ENCODE measurements at places on chromosomes 7 and 10.
A peak's percentile ranks its signal among the peaks of the same experiment; 100 is the strongest.

DNA sequence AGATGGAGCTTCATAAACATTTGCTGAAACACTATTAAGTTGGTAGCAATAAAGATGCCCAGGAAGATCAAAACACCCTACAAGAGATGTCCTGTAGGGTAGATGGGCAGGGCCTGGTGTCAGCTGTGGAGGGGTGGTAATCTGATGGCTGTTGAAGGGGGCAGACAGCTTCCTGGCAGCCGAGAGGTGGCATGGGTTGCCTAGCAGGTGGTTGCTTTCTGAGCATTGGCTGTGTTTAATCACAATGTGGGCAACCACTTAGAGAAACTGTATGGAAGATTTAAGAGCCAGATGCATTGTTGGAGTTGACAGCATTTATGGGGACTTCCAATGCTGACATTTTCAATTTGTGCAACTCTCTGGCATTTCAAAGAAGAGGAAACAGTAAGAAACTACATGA is 79.9 kb upstream of the SLC26A5 start:
- DNase-seq: no peak

DNA sequence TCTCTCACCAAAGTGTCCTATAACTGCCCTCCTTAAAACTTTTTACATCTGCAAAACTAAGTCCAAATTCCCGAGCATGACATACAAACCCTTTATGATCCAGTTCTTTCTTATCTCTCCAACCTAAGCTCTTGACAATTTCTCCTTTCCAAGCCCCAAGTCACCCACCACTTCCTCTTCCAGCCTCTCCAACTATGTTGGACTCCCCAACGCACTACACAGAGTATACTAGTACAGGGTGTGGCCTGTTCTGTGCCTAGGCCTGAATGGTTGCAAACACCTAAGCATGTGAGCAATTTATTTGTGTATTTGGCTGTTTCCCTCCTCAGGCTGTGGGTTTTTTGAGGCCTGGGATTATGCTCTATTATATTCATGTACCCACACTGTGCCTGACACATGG is 101.2 kb upstream of the APBB1IP start:
- no peak for DNase-seq

- no peak for DNase-seq
Measured at GRCh38 chr7:156363751-156364150, 276.8 kb upstream of the RNF32 start.

DNA sequence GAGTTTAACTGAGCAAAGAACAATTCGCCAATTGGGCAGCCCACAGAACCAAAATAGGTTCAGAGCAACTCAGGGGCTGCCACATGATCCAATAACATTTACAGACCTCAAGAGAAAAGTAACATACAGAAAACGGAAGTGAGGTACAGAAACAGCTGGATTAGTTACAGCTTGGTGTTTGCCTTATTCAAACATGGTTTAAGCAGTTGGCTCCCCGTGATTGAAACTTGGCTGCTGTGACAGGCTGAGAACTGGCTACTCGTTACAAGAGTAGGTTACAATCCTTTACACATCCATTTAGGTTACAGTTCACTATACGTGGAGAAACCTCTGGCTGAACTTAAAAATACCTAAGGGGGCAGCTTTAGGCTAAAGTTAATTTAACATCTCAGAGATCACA is 673.1 kb upstream of the PHF14 start:
- peak; percentile 57 for DNase-seq

DNA sequence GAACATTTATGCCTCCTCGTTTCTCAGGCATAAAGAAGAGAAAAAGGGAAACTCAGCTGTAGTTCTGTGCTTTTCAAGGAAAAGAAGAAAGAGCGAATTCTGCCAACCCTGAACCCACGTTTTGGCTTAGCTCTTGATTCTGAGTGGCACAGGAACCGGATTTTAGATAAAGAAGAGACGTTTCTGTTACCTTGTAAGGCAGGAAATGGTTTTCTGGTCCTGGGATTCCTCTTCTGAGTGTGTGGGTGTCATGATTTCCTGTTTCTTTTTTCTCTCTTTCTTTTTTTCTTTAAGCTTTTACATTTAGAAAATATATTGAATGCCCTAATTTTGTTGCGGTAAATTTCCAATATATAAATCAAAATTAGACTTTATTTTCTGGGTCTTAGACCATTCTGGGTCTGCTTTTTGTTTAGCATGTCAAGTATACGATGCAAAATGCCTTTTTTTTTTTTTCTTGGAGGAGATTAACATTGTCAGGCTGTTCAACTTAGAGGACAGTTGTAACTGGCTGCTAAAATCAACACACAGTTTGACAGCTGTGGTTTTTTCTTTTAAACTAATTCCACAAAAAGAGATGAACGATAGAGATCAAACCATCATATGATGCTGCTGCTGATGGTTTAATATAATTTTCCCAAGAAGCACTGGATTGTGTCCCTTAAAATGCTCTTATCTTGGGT is 190.8 kb downstream of the GATA3 start:
- no peak for DNase-seq

- DNase-seq: no peak
Measured at GRCh38 chr7:90817151-90817550, 221.0 kb downstream of the CDK14 start.

- DNase-seq: no peak
Measured at GRCh38 chr10:80734589-80734988, 196.9 kb downstream of the SH2D4B start.

DNA sequence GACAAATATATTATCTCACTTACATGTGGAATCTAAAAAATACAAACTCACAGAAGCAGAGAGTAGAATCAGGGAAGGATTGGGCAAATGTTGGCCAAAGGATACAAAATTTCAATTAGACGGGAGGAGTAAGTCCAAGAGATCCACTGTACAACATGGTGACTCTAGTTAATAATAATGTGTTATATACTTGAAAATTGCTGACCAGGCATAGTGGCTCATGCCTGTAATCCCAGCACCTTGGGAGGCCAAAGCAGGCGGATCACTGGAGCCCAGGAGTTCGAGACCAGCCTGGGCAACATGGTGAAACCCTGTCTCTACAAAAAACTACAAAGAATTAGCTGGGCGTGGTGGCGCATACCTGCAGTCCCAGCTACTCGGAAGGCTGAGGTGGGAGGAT is 16.4 kb downstream of the MTERF1 start:
- DNase-seq: no peak

DNA sequence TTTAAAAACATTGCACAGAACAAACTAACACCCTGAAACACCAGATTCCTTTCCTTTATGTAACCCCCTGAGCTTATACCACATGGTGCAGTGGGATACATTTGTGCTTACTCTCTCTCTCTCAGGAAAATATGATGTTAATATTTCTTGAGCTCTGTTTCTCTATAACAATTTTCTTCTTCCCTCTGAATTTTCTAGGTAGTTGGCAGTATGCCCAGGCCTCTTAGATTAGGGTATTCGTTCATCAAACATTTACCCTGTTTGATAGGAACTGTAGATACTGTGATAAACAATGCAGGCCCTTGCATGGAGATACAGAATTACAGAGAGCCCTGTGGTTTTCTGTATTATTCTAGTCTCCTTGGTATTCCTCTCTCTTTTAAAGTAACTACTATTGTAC is 567.8 kb downstream of the IPMK start:
- DNase-seq: no peak

DNA sequence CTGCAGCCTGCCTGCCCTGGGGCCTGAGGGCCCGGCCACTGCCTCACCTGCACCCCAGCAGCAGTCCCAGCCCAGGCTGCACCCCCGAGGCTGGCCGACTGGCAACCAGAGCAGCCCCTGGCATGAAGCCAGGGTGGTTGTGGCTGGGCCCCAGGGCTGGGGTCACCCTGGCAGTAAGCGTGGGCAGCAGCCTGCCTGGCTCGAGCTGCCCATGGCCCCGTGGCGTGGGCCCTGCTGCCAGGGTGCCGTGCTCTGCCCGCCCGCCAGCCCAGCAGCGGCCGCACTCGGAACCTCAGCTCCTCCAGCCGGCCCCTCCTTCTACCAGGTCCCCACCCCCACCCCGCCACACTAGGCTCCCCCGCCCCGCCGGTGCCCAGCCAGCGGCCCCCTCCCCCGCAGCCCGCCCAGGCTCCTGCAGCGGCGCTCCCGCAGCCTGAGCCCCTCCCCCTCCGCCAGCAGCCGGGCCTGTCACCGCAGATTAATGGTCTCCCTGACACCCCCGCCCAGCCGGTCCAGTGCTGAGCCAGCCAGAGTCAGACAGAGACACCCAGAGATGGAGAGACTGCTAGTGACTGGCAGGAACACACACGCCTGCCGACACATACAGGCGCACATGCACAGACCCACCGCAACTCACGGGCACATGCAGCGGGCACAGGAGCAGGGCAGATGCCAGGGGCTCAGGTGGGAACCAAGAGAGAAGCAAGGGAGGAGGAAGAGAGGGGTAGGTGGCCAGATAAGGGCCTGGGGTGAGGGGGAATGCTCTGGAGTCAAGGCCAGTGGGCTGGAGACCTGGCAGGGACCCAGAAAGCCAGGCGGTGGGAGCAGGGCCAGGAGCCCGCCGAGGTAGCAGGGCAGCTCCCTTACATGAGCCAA is 22.4 kb downstream of the KCNH2 start:
- no peak for DNase-seq

DNA sequence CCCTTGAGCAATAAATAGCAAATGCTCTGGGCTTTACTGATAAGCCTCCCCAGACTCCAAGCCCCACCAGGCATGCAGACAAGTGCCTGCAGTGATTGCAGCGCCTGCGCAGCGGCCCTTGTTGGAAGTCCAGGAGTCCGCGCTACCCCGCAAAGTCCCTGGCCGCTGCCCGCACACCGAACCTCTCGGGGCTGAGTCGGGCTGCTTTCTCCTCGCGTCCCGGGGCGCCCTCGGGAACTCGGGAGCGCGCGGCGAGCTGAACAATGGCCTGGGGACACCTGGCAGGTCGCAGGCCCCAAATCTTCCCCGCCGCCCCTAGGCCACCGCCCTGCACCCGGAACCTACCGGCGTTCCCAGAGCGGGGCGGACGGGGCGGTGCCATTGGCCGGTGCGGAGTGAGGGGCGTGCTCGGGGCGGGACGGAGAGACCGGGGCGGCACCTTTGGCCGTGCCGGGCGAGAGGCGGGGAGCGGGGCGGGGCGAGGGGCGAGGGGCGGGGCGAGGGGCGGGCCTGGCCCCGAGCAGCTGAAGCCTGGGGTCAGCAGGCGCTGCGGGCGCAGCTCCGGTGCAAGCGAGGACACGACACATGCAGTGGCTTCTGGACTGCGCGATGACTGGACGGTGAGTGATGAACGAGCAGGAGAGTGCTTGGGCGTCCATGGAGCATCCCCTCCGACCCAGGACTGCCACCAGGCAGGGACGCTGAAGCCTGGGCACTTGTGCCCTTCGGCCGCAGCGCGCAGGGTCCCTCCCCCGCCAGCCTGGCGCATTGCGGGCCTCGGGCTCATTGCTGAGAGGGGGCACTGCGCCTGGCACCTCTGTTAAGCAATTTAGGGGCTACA is at the start of gene RASSF4:
TSS of gene RASSF4 (plus strand) at position 556 of the 841 bp plus-strand sequence. CDS start 10,401 bp downstream, outside the sequence.
- DNase-seq: peak; percentile 74

GRCh38 chr10:122236690-122237306 is 34.3 kb upstream of the BTBD16 start:
- DNase-seq: no peak

DNA sequence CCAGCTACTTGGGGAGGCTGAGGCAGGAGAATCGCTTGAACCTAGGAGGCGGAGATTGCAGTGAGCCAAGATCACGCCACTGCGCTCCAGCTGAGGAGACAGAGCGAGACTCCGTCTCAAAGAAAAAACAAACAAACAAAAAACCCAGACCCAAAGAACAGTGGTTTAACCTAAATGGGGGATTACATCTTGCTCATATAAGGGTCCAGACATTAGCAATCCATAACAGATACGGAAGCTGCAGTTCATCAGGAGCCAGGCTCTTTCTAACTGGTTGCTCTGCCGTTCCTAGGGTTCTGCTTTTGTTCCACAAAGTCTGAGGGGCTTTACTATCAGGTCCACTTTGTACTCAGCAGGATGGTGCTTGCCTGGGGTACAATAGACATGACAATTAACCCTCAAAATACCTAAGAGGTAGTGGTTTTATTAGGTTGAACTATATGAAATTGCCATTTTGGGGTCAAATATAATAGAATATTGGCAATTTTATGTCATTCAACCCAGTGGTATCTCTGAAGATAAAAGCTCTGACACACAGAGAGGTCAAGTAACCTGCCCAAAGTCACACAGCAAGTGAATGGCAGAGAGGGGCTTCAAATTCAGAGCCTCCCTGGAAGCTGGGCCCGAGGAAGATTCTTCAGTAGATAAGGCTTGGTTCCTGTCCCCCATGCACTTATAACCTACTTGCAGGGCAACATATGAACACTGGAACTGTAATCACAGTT is 21.3 kb downstream of the NYAP1 start:
- DNase-seq: no peak

DNA sequence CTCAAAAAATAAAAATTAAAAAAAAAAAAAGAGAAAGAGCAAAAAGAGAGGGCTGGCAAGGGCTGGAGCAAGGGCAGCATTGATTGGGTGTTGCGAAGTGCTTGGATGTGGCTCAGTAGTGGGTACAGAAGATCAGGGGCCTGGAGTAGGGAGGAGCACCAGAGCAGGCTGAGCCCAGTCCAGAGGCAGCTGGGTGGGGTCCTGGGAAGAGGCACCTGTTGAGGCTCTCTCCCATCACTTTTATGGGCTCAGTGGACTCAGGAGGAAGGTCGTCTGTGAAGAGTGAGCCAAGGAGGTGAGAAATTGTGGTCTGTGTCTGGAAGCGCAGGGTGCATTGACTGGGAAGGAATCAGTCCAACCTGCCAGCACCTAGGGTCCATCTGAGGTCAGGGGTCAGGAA is 11.8 kb upstream of the ZMIZ2 start:
- DNase-seq: no peak

GRCh38 chr10:123144697-123145541 is 3.0 kb upstream of the HMX2 start:
- no peak for DNase-seq

- DNase-seq: no peak
Measured at GRCh38 chr7:112047421-112047820, 158.8 kb downstream of the DOCK4 start.

DNA sequence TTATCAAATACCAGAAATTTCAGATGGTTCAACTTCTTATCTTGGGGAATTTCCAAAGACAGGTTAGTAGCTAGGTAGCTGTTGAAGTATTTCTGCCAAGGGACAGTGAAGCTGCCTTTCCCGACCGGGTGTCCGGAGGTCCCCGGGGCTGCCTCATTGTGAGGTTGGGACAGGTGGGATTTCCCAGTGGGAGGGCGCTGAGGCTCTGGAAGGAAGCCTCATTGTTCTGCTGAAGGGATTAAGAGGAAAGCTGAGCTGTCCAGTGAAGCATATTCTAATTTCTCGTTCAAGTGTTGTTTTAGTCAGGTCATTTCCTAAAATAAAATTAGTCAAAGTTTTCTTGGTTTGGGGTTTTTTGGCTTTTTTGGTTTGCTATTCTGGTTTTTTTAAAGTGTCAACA is 244.2 kb downstream of the MGMT start:
- DNase-seq: no peak

DNA sequence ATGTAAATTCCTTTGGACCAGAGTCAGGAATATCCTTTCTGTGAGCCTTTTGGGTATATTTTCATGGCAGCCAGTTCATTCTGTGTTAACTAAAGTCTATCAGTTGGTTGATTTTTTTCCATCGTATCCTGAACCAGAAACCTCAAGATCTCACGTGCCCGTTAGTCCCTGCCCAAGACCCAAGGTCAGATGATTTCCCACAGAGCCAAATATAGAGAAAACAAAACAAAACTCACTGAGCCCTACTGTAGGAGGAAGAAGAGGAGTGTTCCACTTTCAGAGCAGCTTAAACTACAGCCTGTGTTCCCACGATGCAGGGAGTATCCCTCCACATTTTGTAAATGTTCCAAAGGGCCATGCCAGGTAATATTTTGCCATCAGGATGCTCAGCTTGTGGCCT is 96.0 kb upstream of the ADO start:
- DNase-seq: no peak
